HS-27A (cell line): ENCODE measurements at places on chromosomes 13 and 19.
A peak's percentile ranks its signal among the peaks of the same experiment; 100 is the strongest.

GRCh38 chr13:112042496-112042895 is 24.5 kb upstream of the SOX1 start:
- no peak for DNase-seq

DNA sequence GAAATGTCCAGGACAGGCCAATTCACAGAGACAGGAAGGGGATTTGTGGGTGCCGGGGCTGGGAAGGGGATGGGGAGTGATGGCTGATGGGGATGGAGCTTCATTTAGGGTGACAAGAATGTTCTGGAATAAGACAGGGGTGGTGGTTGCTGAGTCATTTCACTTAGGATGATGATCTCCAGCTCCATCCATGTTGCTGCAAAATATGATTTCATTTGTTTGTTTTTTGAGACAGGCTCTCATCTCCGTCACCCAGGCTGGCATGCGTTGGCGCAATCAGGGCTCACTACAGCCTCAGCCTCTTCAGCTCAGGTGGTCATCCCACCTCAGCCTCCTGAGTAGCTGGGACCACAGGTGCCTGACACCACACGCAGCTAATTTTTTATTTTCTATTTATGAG is 3.1 kb upstream of the JSRP1 start:
- DNase-seq, result no peak

- DNase-seq, result no peak
Observed at GRCh38 chr19:8311461-8312260, 3.5 kb upstream of the CD320 start.

DNA sequence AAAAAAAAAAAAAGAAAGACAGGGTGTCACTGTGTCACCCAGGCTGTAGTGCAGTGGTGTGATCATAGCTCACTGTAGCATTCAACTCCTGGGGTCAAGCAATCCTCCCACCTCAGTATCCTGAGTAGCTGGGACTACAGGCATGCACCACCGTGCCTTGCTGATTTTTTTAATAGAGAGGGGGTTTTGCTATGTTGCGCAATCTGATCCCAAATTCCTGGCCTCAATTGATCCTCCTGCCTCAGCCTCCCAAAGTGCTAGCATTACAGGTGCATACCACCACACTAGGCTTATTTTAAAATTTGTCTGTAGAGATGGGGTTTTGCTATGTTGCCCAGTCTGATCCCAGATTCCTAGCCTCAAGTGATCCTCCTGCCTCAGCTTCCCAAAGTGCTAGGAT is 159.3 kb downstream of the PTPRS start:
- no peak for DNase-seq

DNA sequence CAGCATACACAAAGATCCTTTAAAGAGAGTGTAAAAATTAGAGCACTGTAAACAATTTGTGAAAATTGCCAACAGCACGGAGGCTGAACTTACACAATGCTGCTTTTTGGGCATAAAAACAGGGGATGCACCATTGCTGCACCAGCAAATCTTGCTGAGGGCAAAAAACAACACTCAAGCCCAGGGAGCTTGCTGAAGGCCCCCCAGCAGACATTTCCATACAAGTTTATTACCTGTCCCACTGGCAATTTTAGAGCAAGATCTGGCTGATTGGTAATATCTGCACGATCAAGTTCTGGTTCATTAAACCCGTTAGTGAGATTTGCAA is 34.3 kb downstream of the AMER2 start:
- DNase-seq, result no peak

DNA sequence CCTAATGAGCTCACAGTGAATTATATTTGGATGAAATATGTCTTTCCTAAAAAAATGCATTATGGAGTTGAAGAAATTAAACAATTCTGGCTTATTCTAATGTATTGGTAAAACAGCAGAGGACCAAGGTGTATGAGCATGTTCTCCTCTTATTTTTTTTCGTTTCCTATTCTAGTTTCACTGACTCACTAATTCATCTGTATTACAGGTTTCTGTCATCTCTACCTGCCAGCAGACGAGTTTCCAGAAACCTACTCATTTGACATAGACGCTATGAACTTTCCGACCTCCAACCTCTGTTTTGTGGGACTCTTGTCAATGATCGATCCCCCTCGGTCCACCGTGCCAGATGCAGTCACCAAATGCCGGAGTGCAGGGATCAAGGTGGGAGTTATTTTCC is 20.3 kb downstream of the ATP12A start:
- DNase-seq, result no peak

DNA sequence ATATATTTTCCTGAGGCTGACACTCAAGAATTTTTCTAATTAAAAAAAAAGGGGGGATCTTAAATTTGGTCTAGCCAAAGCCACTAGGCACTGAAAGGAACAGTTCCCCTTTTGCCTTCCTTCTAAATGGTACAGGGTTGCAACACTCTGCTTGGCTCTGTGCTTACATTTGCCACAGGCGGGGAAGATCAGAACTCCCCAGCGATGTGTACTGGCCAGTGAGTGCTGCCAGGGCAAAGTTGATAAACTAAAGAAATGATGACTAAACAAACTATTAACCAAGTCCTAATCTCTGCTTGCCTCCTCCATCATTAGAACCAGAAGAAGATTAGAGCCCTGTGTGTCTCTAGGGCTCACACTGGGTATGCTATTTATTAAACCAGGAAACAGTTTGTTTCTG is 75.3 kb upstream of the SCEL start:
- no peak for DNase-seq

DNA sequence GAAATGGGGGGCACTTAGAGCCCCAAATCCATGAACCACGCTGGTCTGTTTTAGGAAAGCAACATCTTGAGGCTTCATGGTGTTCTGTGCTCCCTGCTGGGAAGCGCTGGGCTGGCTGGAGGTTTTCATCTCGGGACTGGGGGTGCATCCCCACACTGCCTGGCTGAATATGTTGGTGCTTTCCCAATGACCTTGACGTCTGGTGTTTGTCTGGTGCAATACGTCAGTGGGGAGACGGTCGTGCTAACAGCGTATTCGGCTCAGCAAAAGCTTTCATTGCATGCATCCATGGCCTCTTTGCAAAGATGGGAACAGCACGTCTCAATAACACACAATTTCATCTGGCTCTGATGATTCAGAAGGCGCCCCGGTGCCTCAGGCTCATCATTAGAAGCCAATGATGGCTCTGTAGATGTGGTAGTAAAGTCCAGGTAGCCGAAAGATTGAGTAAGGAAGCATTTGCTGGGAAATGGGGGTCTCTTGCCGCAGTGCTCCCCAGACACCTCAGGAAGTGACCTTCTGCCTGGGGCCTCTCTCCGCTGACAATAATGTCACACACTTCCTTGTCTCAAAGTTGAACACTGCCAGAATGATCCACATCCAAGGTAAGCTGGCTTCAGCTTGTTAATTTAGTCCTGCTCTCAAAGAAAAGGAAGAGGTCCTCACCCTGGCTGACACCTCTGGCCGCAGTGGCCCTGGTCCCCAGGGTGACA is 97.7 kb downstream of the ING1 start:
- DNase-seq, result no peak

GRCh38 chr13:74026753-74027152 is 107.5 kb downstream of the KLF12 start:
- DNase-seq, result no peak

- DNase-seq, result no peak
Observed at GRCh38 chr19:18742838-18743783, 48.0 kb downstream of the COMP start.

DNA sequence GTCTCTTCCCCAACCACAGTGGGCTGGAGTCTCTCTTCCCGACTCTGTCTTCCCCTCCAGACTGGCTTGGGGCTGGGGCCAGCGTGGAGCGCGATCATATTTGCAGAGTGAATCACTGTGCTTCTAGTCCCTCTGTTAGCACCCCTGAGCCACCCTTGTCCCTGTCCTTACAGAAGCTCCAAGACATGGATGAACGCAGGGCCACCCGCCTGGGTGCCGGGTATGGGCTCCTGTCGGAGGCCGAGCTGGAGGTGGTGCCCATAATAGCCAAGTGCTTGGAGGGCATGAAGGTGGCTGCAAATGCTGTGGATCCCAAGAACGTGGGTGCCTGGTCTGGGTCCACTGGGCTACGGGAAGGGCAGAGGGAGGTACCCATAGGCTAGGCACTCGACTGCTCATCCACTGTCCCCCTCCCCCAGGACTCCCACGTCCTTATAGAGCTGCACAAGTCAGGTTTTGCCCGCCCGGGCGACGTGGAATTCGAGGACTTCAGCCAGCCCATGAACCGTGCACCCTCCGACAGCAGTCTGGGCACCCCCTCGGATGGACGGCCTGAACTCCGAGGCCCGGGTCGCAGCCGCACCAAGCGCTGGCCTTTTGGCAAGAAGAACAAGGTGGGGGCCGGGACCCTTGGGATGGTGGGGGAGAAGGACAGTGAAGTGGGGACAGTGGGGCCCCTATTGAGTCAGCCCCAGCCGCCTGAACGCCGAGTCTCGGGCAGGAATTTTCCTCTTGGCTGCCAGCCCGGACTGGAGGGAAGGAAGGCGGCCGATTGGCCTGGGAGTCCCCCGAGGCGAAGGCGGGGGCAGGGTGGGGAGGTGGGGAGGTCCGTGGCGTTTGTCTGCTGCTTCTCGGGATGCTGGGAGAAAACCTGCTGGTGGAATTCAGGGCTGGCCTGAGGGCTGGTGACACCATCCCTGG is 5.2 kb downstream of the TRIP10 start:
- peak; percentile 80 for DNase-seq

DNA sequence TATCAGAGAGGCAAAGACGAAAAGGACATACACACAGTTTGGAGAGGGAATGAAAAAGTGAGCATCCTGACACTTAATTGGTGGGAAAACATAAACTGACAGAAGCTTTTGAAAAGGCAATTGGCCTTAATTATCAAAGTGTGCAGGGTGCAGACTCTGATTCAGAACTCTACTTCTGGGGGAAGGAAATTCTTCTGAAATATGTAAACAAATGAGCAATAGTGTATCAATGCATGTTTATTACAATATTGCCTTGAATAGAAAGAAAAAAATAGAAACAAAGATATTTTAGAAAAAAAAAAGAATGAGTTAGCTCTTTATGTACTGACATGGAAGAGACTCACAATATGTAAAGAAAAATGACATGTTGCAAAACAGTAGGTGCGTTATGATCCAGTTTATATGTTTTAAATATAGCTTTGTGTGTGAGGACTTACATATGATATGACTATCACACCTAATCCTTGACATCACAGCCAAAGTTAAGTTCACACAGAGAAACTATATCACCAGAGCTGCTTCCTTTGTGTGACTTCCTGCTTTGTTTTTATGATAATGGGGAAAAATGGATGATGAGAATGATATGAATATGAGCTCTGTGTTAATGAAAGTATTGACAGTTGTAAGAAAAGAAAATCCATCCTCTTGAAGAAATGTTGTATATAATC is 182.4 kb downstream of the KCTD12 start:
- no peak for DNase-seq

- no peak for DNase-seq
Observed at GRCh38 chr13:91346062-91346461, 1.4 kb upstream of the MIR17HG start.

GRCh38 chr19:56118666-56119581 is 2.2 kb downstream of the ZNF787 start:
- DNase-seq, result no peak

- DNase-seq, result no peak
Observed at GRCh38 chr19:42048992-42049391, 21.0 kb downstream of the GRIK5 start.

DNA sequence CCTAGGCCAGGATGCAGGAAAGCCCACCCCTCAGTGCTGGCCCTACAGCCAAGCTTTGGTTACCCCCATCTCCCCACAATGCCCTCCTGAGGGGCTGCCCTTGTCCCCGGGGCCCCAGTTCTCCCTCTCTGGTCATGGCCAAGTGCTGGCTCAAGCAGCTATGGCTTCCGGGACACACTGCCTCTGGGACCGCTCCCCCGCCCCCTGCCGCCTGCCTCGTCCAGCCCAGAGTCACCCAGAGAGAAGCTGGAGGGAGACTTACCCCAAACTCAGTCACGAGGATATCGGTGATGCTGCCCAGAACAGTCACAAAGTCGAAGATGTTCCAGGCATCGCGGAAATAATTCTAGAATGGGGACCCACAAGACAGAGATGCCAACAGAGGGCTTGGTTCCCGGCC is 94.7 kb downstream of the IER2 start:
- DNase-seq, result no peak

GRCh38 chr13:28716511-28716910 is 2.3 kb downstream of the SLC46A3 start:
- DNase-seq, result no peak

- DNase-seq, result no peak
Observed at GRCh38 chr13:87666831-87667230, 4.3 kb upstream of the SLITRK5 start.

DNA sequence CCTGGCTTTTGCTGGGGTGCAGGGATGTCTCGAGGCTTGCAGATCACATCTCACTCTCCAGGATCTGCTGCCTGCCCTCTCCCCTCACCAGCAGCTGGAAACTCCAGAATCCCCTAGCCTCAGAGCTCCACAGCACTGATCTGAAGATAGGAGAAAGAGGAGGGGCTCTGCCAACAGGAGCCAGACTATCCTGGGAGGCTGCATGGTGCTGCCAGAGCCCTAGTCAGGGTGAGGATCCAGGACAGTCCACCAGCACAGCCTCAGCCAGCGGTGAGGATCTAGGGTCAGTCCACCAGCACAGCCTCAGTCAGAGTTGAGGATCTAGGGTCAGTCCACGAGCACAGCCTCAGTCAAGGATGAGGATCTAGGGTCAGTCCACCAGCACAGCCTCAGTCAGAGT is 65.2 kb downstream of the RAB20 start:
- DNase-seq, result no peak

- no peak for DNase-seq
Observed at GRCh38 chr19:17529239-17530158, 18.1 kb downstream of the PGLS start.

DNA sequence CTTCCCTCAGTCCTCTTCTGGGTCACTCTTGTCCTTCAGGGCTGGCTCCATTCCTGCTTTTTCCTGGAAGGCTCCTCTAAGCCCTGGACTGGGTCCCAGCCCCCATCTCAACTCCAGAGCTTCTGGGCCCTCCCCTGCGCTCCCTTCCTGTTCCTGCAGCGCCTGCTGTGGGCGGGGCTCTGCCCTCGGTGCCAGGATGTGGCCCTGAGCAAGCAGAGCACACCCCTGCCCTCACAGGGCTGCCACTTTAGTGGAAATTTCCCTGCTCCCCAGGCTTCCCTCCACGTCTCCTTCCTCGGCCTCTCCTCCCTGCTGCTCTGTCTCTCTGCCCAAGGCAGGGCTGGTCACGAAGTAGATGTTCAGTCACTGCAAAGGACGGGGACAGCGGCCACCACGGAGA is 28.8 kb downstream of the DPF1 start:
- no peak for DNase-seq

DNA sequence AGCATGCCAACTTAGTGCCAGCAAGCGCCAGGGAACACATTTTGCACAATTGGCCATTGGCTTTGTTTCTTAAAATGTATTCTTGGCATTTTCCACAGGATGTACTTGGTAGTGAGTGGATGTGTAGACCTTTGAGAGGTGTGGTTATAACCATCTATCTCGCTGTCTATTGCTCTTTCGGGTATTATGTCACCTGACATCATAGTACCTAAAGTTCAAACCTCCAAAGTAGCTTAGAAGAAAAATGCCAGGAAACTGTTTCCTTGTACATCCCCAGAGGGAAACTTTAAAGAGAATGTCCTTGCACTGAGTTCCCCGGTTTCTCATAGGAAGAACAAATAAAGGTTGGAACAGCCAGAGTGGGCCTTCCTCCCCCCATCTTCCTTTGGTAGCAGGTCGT is 87.6 kb downstream of the FGF9 start:
- no peak for DNase-seq
